ENCODE measurements at places on chromosomes 1 and 21. TPM values are rescaled to one million over a fixed set of nuclear protein-coding genes. Genes with fewer than 3 reads are reported as not detected.

Gene SERPINC1
- total RNA-seq: 0.30 TPM

GRCh38 chr1:61450454-61450853, 274.5 kb downstream of the TM2D1 start:
- H3K36me3 ChIP-seq: no peaks in the 10 kb centered on the region
- H3K4me3 ChIP-seq: no peak overlapping the region
- DNase-seq: no peak
- no peaks in the 10 kb centered on the region for H3K27me3 ChIP-seq

Gene PINK1
- total RNA-seq: 57.2 TPM

DNA sequence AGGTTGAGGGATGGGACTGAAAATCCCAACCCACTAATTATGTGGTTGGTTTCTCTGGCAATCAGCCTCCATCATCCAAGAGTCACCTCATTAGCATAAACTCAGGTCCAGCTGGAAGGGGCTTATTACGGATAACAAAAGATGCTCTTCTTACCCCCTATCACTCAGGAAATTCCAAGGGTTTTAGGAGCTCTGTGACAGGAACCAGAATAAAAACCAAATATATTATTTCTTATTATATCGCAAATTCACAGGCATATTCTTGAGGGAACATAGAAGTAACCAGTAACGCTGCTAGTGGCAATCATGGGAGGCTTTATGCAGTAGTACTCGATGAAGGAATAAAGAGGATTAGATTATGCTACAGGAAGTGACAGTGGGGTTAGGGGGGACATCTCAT, 59.7 kb downstream of the ATF6 start:
- H3K27me3 ChIP-seq: no peaks in the 10 kb centered on the region
- H3K27ac ChIP-seq: no peak overlapping the region
- no peaks in the 10 kb centered on the region for H3K4me1 ChIP-seq
- H3K4me3 ChIP-seq: no peak overlapping the region
- H3K36me3 ChIP-seq: peaks cover 26% of the 10 kb centered on the region

Gene NTPCR
- 29.5 TPM for total RNA-seq

Gene F5
- total RNA-seq: 4.2 TPM

DNA sequence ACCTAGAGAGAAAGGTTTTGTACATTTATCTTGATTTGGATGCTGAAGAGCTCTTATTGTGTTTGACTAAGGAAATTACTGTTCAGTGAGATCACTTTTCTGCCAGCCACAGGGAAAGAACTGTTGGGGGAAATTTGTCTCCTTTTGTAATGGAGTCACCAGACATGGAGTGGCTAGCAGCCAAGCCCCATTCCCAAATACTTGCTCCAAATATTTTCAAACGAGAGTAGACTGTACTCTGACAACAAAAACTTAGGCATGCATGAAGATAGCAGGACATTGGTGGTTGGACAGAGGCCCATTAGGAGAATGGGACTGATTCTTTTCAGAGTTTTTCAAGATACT, 21.1 kb downstream of the IPO9 start:
- DNase-seq: no peak
- no peaks in the 10 kb centered on the region for H3K27me3 ChIP-seq
- peaks cover 73% of the 10 kb centered on the region for H3K36me3 ChIP-seq

Gene ZMPSTE24
- total RNA-seq: 42.5 TPM

GRCh38 chr1:113166473-113166872, 93.5 kb downstream of the LRIG2 start:
- no peaks in the 10 kb centered on the region for H3K4me1 ChIP-seq
- no peak overlapping the region for H3K4me3 ChIP-seq
- DNase-seq: no peak
- no peaks in the 10 kb centered on the region for H3K36me3 ChIP-seq
- H3K27me3 ChIP-seq: no peaks in the 10 kb centered on the region
- H3K27ac ChIP-seq: no peak overlapping the region

DNA sequence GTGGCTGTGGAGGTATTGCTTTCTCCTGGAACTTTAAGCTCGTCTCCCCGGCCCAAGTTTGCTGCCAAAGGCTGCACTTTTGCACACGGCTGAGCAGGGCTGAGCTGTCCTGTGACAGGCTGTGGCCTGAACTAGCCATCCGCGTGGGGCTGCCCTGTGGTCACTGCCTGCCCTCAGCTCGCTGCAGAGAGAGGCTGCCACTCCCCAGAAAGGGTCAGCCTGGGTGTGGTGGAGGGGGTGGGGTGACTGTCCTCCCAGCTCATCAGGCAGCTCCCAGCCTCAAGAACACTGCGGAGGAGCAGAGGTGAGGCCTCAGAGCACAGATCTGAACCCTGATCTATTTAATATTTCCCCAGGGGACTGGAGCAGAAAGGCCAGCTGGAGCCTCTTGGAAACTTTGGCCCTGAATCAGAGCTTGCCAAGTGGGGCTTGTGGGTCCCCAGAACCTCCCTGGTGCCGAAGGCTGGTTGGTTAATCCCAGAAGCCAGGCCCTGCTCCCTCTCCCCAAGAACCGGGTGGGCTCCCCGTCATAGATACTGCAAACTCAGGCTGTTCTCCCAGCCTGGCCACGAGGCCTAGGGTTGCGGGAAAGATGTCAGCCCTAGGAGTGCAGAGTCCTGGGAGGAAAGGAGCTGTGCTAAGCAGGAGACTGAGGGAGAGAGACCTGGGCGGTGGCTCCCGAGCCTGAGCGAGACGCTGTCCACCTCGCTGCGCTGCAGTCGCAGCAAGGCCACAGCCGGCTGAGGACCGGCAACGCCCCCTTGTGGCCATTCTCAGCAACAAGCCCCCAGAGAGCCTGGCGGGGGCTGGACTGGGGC, 125.1 kb upstream of the IPO9 start:
- H3K27ac ChIP-seq: peak overlapping the region; percentile 53
- H3K4me1 ChIP-seq: peaks cover 21% of the 10 kb centered on the region
- no peaks in the 10 kb centered on the region for H3K27me3 ChIP-seq
- no peak overlapping the region for H3K4me3 ChIP-seq

DNA sequence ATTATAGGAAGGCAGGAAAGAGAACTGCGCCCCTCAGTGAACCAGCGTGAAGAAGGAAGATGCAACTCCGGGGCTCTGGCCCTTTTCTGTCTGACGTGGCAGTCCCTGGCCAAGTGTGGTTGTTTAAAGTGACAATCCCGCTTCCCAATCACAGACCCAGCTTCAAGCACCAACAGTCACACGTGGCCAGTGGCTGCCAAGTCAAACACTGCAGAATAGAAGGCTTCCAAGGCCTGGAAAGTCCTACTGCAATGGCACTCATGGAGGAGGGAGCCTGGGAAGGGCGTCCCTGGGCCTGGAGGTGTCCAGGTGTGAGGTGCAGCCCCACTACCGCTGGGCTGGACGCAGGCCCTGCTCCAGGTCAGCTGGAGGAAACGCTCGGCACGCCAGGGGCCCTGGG, 143.8 kb downstream of the CASZ1 start:
- no peaks in the 10 kb centered on the region for H3K27me3 ChIP-seq
- peak overlapping the region; percentile 73 for H3K27ac ChIP-seq
- H3K36me3 ChIP-seq: peaks cover 69% of the 10 kb centered on the region
- no peak overlapping the region for H3K4me3 ChIP-seq

Gene SYDE2
- total RNA-seq: 21.3 TPM

- peak overlapping the region; percentile 42 for H3K27ac ChIP-seq
- no peak overlapping the region for H3K4me3 ChIP-seq
- no peak for DNase-seq
- H3K36me3 ChIP-seq: peaks cover 46% of the 10 kb centered on the region
Observed at GRCh38 chr1:119160866-119161265, 20.4 kb upstream of the WARS2 start.

Gene ZP4
- total RNA-seq: not detected

Data from lower lobe of right lung (tissue), 2 donors.